ENCODE measurements at places on chromosomes 4 and X. TPM values are rescaled to one million over a fixed set of nuclear protein-coding genes. Genes with fewer than 3 reads are reported as not detected.

GRCh38 chr4:24169956-24170355, 280.1 kb upstream of the PPARGC1A start:
- DNase-seq = no peak

PNMA3 gene
- total RNA-seq = 0.48 TPM

DNA sequence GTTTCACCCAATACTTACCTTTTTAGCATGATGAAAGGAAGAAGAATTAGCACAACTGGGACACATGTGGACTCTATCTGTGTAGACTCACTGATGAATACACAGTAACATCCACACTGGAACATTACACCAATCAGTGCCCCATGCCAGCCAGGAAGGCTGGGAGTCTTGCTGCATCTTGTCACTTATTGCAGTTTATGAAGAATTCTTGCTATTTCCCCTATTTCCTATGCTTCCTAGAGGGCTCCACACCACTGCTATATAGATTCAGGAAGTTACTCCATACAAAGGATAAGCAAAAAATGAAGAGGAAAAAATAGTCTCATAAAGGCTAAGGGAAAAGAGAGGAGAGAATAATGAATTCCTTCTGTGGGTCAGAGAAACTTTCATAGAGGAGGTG, 201.0 kb downstream of the CAMK2D start:
- DNase-seq = no peak

GRCh38 chr4:138236037-138236436, 6.1 kb downstream of the SLC7A11 start:
- DNase-seq = no peak

GRCh38 chr4:106670976-106671375, 302.4 kb upstream of the GIMD1 start:
- DNase-seq = no peak

Measured in cardiac septum (tissue), 1 donor.